ENCODE measurements at places on chromosomes 5 and 9.

DNA sequence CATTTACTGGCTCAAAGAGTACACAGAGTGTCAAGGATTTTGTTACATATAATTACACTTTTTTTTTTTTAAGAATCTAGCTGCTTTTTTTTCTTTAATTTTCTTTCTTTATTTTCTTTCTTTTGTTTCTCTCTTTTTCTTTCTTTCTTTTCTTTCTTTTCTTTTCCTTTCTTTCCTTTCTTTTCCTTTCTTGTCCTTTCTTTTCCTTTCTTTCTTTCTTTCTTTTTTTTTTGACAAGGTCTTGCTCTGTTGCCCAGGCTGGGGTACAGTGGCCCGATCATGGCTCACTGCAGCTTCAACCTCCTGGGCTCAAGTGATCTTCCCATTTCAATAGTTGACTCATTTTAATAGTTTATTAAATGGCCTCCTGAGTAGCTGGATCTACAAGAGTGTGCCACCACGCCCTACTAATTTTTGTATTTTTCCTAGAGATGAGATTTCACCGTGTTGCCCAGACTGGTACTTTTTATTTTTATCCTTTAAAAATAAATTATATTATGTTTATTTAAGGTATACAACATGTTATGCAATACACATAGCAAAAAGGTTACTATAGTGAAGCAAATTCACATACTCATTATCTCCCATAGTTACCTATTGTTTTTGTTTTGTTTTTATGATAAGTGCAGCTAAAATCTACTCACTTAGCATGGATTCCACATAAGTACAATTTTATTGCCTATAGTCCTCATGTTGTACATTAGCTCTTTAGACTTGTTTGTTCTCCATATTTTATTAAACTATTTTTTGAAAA is 381.5 kb upstream of the KLF4 start:
- no peak overlapping the region for H3K4me3 ChIP-seq
- H3K27me3 ChIP-seq = no peaks in the 10 kb centered on the region
- no peaks in the 10 kb centered on the region for H3K36me3 ChIP-seq
- no peak overlapping the region for H3K27ac ChIP-seq

- H3K4me3 ChIP-seq = no peak overlapping the region
- H3K27me3 ChIP-seq = no peaks in the 10 kb centered on the region
- H3K4me1 ChIP-seq = no peaks in the 10 kb centered on the region
Measured at GRCh38 chr9:130219661-130220096, 45.9 kb upstream of the HMCN2 start.

GRCh38 chr9:33524306-33524947 is 376 bp downstream of the ANKRD18B start:
- peak overlapping the region; percentile 82 for H3K4me3 ChIP-seq
- peaks cover 57% of the 10 kb centered on the region for H3K27me3 ChIP-seq
- H3K27ac ChIP-seq = peak overlapping the region; percentile 71
- DNase-seq = no peak

GRCh38 chr5:20972419-20972925 is 984.5 kb upstream of the CDH18 start:
- no peaks in the 10 kb centered on the region for H3K36me3 ChIP-seq
- no peak overlapping the region for H3K27ac ChIP-seq
- no peak for DNase-seq
- H3K27me3 ChIP-seq = no peaks in the 10 kb centered on the region
- no peak overlapping the region for H3K4me3 ChIP-seq
- H3K4me1 ChIP-seq = no peaks in the 10 kb centered on the region

DNA sequence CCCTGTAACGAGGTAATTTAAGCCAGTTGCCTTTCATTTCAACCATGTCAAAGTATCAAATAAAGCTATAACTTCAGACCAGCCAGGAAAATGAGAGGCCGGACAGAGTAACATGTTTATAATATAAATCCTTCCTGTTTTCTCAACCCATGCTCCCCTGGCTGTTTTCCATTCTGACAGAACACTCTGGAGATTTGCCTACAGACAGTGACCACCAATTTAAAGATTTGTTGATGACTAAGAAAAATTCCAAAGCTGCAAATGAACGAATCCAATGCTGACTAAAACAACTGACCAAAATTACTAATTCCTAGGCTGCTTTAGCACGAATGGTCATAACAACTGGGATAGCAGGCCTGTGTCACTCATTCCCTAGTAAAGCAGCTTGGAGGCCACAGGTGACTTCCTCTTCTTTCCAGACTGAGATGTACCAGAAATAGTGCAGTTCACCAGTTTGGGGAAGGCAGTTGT is 141.4 kb downstream of the AOPEP start:
- peaks cover 49% of the 10 kb centered on the region for H3K27me3 ChIP-seq
- no peak for DNase-seq

DNA sequence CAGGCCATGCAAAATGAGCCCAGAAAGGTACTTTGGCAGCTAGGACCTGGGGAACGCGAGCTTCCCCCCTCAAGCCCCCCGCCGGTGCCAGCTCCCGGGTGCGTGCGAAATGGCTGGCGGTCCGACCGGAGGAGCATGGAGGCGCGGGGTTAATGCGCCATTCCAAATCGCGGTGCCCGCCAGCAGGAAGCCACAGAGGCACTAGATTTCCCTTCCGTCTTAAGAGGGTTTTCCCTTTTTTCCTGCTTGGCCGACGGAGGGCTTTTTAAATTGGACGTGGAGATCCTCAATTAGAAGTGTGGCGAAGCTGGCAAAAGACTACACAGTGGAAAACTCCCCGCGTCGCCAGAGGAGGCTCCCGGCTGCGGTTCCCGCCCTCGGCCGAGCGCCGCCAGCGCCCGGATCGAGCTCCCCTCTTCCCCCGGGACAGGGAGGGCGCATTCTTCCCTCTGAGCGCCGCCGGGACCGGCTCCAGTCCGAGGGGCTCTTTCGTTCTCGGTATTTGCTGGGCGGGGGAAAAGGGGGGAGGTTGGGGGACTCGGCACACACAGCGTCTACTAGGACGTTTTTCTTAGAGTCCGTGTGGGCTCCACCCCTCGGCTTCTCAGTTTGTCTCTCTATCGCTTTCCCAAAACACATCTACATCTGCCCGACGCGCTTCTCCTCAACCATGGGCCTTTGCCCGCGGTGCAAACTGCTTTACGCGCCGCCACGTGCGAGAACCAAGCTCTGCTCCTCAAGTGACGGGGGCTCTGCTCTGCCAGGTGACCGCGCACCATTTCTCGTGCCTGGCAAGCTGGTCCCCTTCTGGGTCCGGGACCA is 3.0 kb downstream of the GDNF start:
- H3K27me3 ChIP-seq = peaks cover 81% of the 10 kb centered on the region
- peaks cover 22% of the 10 kb centered on the region for H3K4me1 ChIP-seq
- H3K27ac ChIP-seq = peak overlapping the region; percentile 38
- DNase-seq = no peak
- peak overlapping the region; percentile 49 for H3K4me3 ChIP-seq
- no peaks in the 10 kb centered on the region for H3K36me3 ChIP-seq

GRCh38 chr5:6714226-6715041 is 1.2 kb downstream of the TENT4A start:
- H3K27me3 ChIP-seq = no peaks in the 10 kb centered on the region
- H3K4me1 ChIP-seq = peaks cover 44% of the 10 kb centered on the region
- H3K4me3 ChIP-seq = peak overlapping the region; percentile 86

GRCh38 chr9:114070188-114071103 is 7.7 kb downstream of the AMBP start:
- no peak overlapping the region for H3K27ac ChIP-seq
- no peak overlapping the region for H3K4me3 ChIP-seq
- peaks cover 1% of the 10 kb centered on the region for H3K27me3 ChIP-seq
- no peaks in the 10 kb centered on the region for H3K36me3 ChIP-seq

GRCh38 chr5:136020383-136021015 is 8.3 kb upstream of the TGFBI start:
- peaks cover 34% of the 10 kb centered on the region for H3K27me3 ChIP-seq
- no peaks in the 10 kb centered on the region for H3K36me3 ChIP-seq
- DNase-seq = no peak
- H3K27ac ChIP-seq = no peak overlapping the region
- peaks cover 5% of the 10 kb centered on the region for H3K4me1 ChIP-seq
- H3K4me3 ChIP-seq = no peak overlapping the region

- no peak for DNase-seq
- H3K36me3 ChIP-seq = no peaks in the 10 kb centered on the region
- H3K27ac ChIP-seq = no peak overlapping the region
- H3K4me3 ChIP-seq = no peak overlapping the region
- H3K4me1 ChIP-seq = no peaks in the 10 kb centered on the region
Measured at GRCh38 chr9:132752877-132753592, 82.8 kb downstream of the GTF3C4 start.

DNA sequence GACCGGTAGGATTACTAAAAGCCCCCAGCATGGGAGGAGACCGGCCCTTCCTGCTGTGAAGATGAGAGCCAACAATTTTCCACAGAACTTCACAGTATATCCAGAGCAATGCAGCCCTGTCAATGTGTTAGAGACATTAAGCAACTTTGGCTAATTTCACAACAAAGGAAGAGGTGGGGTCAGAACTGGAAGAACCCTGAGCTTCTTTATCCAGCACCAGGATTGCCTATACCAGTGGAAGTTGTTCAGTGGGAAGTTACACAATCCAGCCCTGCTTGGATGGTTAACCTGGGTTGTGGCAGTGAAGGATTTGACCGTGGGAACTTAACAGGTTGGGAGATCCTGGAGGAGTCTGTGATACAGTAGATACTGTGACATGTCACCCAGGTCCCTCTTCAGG is 197.0 kb downstream of the FBN2 start:
- no peaks in the 10 kb centered on the region for H3K4me1 ChIP-seq
- no peaks in the 10 kb centered on the region for H3K36me3 ChIP-seq
- DNase-seq = no peak
- H3K27ac ChIP-seq = no peak overlapping the region

- peaks cover 3% of the 10 kb centered on the region for H3K36me3 ChIP-seq
- H3K4me1 ChIP-seq = peaks cover 46% of the 10 kb centered on the region
- no peak overlapping the region for H3K4me3 ChIP-seq
- H3K27ac ChIP-seq = no peak overlapping the region
- H3K27me3 ChIP-seq = no peaks in the 10 kb centered on the region
Measured at GRCh38 chr9:20568400-20568799, 53.9 kb downstream of the MLLT3 start.

- DNase-seq = no peak
- no peak overlapping the region for H3K27ac ChIP-seq
- H3K4me1 ChIP-seq = peaks cover 18% of the 10 kb centered on the region
Measured at GRCh38 chr9:14312719-14313377, 1.1 kb downstream of the NFIB start.

GRCh38 chr5:1033606-1034420 is 25.2 kb downstream of the NKD2 start:
- no peak for DNase-seq
- H3K27me3 ChIP-seq = no peaks in the 10 kb centered on the region
- H3K27ac ChIP-seq = no peak overlapping the region
- H3K36me3 ChIP-seq = peaks cover 21% of the 10 kb centered on the region

DNA sequence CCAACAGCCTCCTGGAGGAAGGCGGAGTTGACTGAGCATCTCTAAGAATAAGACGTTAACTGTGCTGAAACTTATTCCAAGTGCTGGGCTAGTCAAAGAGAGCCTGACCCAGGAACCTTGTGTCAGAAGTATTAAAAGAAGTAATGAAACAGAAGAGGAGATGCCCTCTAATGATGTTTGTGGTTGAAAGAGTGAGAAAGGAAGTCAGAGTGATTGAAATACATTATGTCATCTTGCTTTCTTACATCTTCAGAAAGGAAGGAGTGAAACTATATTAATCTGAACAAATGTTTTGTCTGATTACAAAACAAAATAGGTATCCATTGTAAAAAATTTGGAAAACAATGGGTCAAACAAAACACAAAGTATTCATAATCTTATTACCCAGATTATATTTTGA is 460.7 kb downstream of the NTRK2 start:
- no peaks in the 10 kb centered on the region for H3K36me3 ChIP-seq
- no peak overlapping the region for H3K4me3 ChIP-seq
- no peak overlapping the region for H3K27ac ChIP-seq
- no peak for DNase-seq
- H3K27me3 ChIP-seq = no peaks in the 10 kb centered on the region

- DNase-seq = peak; percentile 34
- no peak overlapping the region for H3K27ac ChIP-seq
Measured at GRCh38 chr5:93620487-93621326, 37.7 kb downstream of the NR2F1 start.

DNA sequence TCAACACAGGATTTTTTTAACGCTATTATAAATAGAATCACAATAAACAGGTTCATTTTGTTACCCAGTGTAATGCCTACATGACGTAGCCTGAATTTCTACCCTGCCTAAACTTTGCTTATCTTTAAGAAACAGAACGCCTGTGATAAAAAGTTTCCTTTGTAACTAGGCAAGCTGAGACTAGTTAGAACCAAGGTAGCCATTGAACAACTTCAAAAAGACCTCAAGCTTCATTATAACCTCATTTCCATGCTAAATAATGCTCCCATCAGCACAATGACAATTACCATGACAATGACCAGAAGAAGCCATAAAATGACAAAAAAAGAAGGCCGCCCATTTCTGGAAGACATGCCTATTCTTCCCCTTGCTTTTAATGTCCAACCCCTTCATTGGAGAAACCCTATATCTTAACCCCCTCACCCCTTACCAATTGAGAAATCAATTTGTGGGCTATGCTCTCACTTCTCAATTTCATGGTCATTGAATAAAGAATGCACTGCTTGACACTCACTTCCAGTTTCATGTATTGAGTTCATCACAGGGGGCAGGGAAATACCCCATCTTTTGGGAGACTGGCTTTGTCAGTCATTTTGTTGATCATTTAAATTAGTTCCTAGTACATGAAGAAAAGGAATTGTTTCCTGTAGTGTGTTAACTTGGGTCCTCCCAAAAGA is 276.8 kb downstream of the MCTP1 start:
- no peak overlapping the region for H3K27ac ChIP-seq
- no peaks in the 10 kb centered on the region for H3K36me3 ChIP-seq
- no peak overlapping the region for H3K4me3 ChIP-seq
- no peaks in the 10 kb centered on the region for H3K27me3 ChIP-seq

DNA sequence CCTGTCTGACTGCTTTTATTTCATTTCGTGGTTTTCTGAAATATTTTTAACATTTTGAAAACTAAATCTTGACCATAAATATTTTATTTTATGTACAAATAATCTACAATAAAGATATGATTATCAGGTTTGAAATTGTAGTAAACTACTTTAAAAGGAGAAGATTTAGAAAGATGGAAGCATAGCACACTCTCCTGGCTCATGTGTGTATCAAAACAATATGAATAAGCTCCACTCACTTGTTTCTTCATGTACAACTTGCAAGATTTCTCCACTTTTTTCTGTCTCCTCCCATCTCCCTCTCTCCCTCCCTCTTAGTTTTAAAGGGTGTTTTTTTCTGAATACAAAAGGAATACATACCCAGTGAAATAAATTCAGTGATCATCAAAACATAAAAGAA is 15.4 kb upstream of the VPS13A start:
- H3K27ac ChIP-seq = no peak overlapping the region
- no peaks in the 10 kb centered on the region for H3K36me3 ChIP-seq
- no peak overlapping the region for H3K4me3 ChIP-seq
- no peaks in the 10 kb centered on the region for H3K4me1 ChIP-seq

- no peaks in the 10 kb centered on the region for H3K36me3 ChIP-seq
- no peaks in the 10 kb centered on the region for H3K4me1 ChIP-seq
- peaks cover 8% of the 10 kb centered on the region for H3K27me3 ChIP-seq
- no peak overlapping the region for H3K27ac ChIP-seq
- H3K4me3 ChIP-seq = no peak overlapping the region
- DNase-seq = no peak
Measured at GRCh38 chr9:35338086-35338485, 151.8 kb upstream of the RUSC2 start.

GRCh38 chr5:102762095-102762534 is 7.0 kb downstream of the PAM start:
- peak overlapping the region; percentile 82 for H3K27ac ChIP-seq
- peaks cover 69% of the 10 kb centered on the region for H3K4me1 ChIP-seq
- no peak for DNase-seq
- H3K27me3 ChIP-seq = no peaks in the 10 kb centered on the region

All from activated T-helper 2 cell treated with anti-CD3 and anti-CD28 coated beads, Interferon-gamma antibody, Interleukin-2, Interleukin-4, amounts not matched to agents 10 μg/mL and 5 μg/mL and 100 μg/mL, durations not matched to agents 14 hours and 24 hours and 36 hours (primary cell).